Inflammatory macrophage (primary cell): ENCODE measurements at places on chromosomes 3 and 15.

GRCh38 chr15:32905481-32905880, 187.7 kb downstream of the GREM1 start:
- no peak for DNase-seq

DNA sequence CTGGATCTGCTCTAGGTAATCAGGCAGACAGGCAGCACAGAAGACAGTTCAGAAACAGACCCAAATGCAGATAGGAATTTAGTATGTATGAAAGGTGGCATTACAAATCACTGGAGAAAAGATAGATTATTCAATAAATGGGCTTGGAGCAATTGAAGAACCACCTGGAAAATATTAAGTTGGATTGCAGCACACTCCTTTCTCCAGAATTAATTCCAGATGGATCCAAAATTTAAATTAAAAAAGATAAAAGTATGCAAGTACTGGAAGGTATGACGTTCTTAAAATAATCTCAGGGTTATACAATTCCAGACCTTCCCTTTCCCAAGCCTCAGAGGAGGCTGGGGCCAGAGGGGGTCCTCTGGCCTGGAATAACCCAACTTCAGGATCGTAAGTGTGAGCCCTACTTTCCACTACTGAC, 32.5 kb downstream of the HRH1 start:
- no peak for DNase-seq

DNA sequence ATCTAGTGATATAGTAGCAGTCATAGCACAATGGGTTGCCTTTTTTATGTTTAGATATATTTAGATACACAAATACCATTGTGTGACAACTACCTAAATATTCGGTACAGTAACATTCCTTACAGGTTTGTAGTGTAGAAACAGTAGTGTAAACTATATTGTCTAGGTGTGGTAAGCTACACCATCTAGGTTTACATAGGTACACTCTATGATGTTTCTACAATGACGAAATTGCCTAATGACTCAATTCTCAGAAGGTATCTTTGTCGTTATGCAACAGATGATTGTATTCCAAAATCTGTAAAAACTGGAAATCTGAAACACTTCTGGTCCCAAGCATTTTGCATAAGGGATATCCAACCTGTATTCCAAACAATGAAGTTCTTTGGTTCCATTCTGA, 24.3 kb downstream of the PLOD2 start:
- DNase-seq: no peak

- DNase-seq: no peak
These were observed 808.4 kb downstream of the IGSF11 start for GRCh38 chr3:118226206-118226605.
